Dermis microvascular lymphatic vessel endothelial cell (primary cell): ENCODE measurements at places on chromosomes 4 and X. TPM values are rescaled to one million over a fixed set of nuclear protein-coding genes. Genes with fewer than 3 reads are reported as not detected.

- DNase-seq = peak; percentile 4
These were observed 4.2 kb downstream of the PAK3 start for GRCh38 chrX:111100191-111100590.

Gene UNC5C
- total RNA-seq = not detected in 2 replicates

GRCh38 chrX:85977218-85977617, 70.1 kb downstream of the CHM start:
- DNase-seq = no peak

- DNase-seq = no peak
These were observed 166.0 kb downstream of the FRMPD4 start for GRCh38 chrX:12304261-12304660.

- DNase-seq = no peak
These were observed 58.8 kb downstream of the CLDN34 start for GRCh38 chrX:10025742-10026493.

DNA sequence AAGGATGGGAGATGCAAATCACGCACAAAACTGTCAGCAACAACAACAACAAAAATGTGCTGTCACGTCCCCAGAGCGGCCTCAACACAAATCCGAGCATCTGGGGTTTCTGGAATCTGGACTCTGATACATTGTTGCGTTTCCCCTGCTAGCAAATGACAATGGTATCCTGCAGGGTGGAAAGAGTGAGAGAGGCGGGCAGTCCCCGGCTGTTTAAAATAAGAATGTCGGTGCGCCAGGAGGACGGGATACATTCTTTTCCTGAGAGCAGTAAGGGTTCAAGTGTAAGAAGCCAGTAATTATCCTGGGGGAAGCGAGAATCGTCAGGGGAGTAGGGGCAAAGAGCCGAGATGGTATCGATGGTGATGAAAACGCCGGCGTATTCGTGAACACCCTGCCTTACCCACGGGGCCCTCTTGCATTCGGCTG, 310.2 kb downstream of the ASMT start:
- peak; percentile 2 for DNase-seq
